ENCODE measurements at places on chromosomes 2 and 18.

DNA sequence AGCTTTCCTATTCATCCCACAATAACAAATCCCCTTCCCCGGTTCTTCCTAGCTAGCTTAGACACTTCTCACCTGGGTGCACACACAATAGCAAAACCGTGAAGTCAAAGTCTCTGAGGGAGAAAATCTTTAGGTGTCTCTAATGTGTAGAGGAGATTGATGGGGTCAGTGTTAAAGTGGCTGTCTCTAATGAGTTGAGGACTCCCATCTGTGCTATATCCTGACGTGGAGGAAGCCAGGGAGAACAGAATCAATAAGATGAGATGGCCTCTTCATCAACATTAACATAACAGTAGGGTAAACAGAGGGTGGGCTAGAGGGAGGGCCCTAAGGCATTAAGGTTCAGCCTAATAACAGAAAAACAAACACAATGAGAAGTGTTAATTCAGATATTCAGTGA lies 120.4 kb downstream of the SLC5A7 start:
- DNase-seq = no peak

- DNase-seq = no peak
Observed at GRCh38 chr2:37244017-37244416, 12.6 kb downstream of the NDUFAF7 start.

DNA sequence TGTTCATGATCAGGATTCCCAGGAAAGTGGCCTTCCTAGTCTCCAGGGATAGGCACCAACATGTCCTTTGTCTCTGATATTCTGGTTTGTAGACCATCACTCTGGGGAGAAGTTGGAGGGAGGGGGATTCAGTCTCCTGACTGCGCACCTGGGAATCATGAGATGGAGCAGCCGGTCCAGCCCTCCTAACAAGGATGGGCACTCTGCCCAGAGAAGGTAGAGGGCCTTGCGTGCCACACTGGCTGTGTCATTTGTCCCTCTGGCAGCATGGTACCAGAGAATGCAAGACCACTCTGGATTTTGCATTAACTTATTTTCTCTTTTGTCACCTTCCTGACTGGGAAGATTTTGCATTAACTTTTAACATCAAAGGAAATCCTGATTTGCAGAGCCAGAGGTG lies 75.2 kb upstream of the EML6 start:
- no peak for DNase-seq

GRCh38 chr2:231671270-231672050 lies 36.9 kb upstream of the PTMA start:
- no peak for DNase-seq

DNA sequence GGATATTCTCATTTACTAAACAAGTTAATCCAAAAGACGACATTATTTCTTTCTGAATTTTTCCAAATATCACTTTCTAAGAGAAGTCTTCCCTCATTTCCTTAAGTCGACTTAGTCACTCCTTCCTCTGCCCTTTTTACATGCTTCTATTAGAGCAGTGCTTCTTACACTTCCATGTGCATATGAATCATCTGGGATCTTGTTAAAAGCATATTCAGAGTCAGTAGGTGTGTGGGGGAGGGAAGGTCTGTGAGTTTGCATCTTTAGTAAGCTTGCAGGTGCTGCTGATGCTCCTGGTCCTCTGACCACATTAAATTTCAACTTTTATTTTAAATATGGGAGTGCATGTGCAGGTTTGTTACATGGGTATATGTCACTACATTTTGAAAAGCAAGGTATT lies 582.6 kb downstream of the NRXN1 start:
- no peak for DNase-seq

DNA sequence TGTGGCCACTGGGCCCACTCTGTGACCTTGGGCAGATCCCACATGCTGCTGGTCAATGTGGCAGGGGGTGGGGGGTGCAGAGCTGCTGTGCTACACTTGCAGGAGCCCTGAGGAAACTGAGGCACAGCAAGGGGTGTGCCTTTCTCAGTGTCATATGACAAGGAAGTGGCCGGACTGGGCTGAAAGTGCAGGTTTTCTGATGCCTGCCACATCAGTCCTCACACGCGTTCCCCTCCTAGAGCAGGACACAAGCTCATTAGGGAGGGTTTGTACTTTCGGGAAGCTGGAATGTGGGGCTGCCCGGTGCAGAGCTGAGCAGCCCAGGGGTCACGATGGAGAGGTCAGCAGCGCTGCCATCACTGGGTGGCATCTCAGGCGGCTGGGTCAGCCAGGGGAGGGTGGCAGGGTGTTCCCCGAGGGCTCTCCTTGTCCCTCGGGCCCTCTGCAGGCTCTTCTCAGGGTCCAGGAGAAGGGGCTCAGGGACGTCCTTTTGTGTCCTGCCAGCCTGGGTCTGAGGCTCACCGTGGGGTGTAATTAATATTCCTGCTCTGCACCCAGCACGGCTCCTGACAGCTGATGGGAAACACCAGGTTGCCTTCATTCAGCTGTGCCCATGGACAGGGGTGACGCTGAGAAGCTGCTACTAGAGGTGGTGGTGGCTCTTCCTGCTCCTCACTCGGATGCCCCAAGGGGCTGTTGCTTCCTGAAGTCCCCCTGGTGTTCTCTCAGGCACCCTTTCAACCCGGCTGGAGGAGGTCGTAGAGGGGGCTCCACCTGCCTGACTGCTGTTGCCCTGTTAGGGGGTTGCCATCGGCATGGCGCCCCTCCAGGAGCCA lies 62.1 kb upstream of the HDAC4 start:
- peak; percentile 5 for DNase-seq

DNA sequence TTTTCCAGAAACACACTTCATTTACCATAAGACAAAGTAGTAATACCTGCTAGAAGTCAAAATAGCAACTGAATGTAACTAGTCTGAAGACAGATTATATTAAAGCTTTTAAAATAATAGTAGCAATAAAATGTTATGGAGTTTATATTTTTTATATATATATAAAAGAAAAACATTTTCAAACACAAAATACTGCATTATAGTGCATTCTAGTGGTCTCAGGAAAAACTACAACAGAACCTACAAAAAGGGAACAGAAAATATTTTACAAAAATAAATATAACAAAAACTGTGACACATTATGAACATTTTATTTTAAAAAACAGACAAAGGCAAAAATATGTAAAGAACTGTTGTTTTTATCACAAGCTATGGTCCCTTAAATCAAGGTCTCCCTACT lies 48.0 kb downstream of the STRN start:
- DNase-seq = no peak

DNA sequence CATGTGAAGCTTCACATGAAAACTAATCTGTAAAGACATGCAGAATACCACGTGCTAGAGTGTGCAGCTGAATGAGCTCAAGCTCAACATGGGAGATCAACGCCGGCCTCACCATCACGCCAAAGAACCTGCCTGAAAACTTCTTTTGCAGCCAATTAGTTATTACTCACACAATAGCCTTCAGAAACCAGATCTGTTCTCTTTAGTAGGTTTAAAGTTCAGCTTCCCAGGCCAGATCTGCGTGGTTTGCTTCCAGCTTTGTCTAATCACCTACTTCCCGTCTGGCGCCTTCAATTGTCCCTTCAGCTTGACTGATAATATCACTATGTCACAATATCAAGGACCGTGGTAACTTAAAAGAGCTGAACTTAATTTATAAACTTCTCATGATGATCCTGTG lies 68.0 kb upstream of the ZNF236 start:
- DNase-seq = no peak

- no peak for DNase-seq
Observed at GRCh38 chr2:16798472-16798871, 132.8 kb upstream of the CYRIA start.

DNA sequence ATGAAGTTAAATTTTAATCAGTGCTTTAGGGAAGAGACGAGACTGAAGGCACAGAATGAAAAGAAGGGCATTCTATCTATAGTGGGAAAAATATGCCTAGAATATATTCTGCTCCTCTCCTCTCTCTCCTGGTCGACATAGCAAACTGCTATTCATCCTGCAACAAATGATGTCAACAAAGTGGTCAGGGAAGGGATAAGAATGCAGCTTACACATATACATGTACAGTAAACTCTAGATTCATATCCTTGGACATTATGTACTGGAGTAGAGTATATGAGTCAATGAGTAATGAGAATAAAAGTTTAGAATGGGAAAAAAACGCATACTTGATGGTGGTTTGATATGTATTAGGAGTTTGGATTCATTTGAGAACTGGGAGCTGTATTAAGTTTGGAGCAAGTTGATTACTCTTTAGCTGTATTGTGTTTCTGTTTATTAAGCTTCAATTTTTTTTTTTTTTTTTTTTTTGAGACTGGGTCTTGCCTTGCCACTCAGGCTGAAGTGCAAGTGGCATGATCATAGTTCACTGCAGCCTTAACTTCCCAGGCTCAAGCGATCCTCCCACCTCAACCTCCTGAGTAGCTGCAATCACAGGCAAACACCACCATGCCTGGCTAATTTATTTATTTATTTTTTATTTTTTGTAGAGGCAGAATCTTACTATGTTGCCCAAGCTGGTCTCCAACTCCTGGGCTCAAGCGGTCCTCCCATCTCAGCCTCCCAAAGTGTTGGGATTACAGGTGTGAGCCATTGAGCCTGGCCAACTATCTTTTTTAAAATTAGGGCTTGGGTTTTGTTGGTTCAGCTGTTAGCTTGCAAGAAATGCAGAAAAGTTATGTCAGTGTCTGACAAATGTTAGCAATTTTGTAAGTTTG lies 53.8 kb downstream of the STAT1 start:
- no peak for DNase-seq

GRCh38 chr2:26126074-26126473 lies 46.8 kb upstream of the GAREM2 start:
- no peak for DNase-seq

DNA sequence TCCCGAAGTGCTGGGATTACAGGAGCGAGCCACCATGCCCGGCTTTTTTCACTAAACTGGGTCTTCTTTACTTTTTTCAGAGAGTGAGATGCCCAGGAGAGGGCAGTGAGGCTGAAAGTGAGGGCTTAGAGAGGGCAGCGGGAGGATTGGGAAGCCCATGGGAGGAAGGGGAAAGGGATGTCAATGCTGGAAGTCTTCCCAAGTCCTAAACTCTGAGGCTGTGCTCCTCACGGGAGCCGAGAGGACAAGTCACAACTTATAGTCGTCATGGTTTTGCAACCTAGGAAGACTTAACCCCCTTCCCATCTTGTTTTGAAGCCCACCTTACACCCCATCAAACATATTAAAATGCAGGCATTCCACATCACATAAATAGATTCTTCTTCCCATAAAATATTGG lies 15.1 kb upstream of the MEP1B start:
- DNase-seq = no peak

DNA sequence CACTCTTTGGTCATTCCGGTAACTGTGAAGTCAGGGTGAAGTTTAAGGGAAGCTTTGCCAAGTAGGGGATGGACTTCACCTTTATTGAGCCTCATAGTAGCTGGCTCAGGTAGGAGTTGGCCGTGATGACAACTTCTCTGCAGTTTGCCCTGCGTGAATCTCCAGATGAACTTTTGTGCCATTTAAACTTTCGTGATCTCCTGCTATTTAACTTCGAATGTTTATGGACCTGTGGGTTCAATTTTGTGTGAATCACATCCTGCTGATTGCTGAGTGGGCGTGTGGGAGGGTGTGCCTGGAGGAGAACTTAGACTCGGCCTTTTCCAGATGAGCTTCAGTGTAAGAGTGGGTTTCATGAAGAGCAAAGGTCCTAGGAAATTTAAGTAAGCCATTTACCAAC lies 4.2 kb downstream of the UGT1A1 start:
- no peak for DNase-seq

GRCh38 chr2:138522556-138522955 lies 21.0 kb downstream of the SPOPL start:
- no peak for DNase-seq

- no peak for DNase-seq
Observed at GRCh38 chr2:118830118-118830517, 17.3 kb downstream of the EN1 start.

- no peak for DNase-seq
Observed at GRCh38 chr2:163554864-163555263, 180.9 kb downstream of the FIGN start.

- no peak for DNase-seq
Observed at GRCh38 chr2:119253114-119253702, 29.6 kb downstream of the STEAP3 start.

- DNase-seq = no peak
Observed at GRCh38 chr2:147008481-147008880, 836.3 kb upstream of the ACVR2A start.

- no peak for DNase-seq
Observed at GRCh38 chr2:217976301-217976700, 26.5 kb downstream of the TNS1 start.

GRCh38 chr2:437756-438393 lies 150.0 kb upstream of the ALKAL2 start:
- no peak for DNase-seq

GRCh38 chr2:134253117-134253704 lies 661 bp upstream of the MGAT5 start:
- DNase-seq = no peak

GRCh38 chr2:128791120-128791984 lies 472.7 kb upstream of the HS6ST1 start:
- no peak for DNase-seq

- DNase-seq = no peak
Observed at GRCh38 chr2:26725521-26725820, 32.9 kb downstream of the KCNK3 start.

DNA sequence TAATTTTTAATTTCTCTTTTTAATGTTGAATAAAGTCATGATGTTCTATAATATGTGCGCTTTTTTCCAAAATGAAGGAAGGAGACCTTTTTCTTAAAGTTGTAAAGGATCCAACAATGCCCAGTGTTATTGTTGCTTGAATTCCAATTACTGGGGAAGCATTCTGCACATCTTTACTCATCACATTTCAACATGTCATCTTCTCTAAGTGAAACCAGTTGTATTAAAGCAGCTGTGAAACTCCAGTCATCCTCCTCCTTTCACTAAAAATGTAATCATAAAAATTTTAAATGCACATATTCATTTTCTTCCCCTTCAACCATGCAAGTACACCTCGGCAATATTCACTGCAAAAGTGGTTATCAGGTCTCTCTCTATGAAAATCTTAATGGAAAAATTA lies 722.7 kb downstream of the TSN start:
- no peak for DNase-seq

All from progenitor cell of endocrine pancreas (in vitro differentiated cells).